ENCODE measurements at places on chromosomes 4 and X. TPM values are rescaled to one million over a fixed set of nuclear protein-coding genes. Genes with fewer than 3 reads are reported as not detected.

KIT gene
- total RNA-seq = 2.4 TPM

TTC29 gene
- total RNA-seq = under 0.01 TPM

NPNT gene
- under 0.01 TPM for total RNA-seq

ADH1A gene
- total RNA-seq = not detected

BST1 gene
- 44.7 TPM for total RNA-seq
